ENCODE measurements at places on chromosomes 12 and 14.
A peak's percentile ranks its signal among the peaks of the same experiment; 100 is the strongest.

DNA sequence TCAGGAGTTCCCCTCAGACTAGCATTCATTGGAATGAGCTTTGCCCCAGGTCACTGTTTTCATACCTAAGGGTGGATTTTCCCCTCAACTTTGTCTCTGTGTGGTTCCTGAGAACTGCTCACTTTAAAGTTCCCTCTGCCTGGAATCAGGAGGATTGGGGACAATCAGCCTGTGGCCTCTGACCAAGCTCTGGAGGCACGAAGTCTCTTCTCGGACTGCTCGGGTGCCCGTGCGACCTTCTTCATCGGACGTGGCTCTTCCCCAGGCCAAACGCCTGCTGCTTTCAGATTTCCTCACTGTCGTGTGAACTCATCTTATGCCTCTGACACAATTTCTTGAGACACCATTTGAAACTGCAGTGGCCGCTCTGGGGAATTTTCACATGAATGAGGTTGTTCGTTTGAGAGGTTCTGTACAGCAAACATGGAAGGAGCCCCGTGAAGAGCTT lies 153.7 kb upstream of the PZP start:
- no peak for DNase-seq

DNA sequence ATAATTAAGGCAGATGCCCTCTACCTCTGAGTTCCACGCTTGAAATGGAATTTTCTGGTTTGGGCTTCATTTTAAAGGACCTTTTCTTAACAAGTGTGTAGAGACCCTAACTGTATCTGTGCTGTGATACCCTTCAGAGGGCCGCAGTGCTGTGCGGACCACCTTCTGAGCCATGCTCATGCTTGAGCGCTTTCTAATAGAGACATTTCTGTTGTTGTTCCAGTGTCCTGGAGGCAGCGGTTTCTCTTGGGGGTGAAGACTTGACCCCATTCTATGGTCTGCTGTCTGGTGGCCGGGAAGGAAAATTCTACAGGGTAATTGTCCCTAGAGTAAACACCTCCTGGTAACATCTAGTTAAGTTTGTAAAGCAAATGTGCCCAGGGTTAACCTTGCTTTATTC lies 46.7 kb upstream of the BCL7A start:
- no peak for DNase-seq

DNA sequence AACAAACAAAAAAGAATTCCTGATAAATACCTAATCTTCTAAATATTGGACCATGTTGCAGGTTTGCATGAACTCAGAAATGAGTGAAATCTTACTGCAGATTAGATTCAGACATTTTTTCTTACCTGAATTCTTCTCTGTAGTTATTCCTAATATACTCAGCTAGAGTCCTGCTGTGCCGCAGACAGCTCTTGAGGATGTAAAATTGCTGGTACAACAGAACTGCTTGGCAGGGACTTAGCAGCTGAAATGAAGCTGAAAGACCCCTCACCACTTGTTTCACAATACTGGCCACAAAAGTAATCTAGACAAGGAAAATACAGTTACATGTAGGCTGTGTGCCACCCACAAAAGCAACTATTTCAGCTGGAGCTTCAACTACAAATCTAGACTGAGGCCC lies 48.3 kb upstream of the KICS2 start:
- DNase-seq = no peak

GRCh38 chr12:122031342-122032216 lies 9.9 kb downstream of the BCL7A start:
- peak; percentile 48 for DNase-seq

DNA sequence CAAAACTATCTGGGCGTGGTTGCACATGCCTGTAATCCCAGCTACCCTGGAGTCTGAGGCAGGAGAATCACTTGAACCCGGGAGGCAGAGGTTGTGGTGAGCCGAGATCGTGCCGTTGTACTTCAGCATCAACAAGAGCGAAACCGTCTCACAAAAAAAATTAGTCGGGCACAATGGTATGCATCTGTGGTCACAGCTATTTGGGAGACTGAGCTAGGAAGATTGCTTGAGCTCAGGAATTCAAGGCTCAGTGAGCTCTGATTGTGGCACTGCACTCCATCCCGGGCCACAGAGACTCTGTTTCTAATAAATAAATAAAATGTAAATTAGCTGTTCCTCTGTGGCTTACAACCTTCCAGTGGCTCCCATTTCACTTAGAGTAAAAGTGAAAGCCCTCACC lies 28.0 kb downstream of the RCOR1 start:
- DNase-seq = no peak

- no peak for DNase-seq
These were observed 224.3 kb upstream of the ATP2B1 start for GRCh38 chr12:89932954-89933353.

DNA sequence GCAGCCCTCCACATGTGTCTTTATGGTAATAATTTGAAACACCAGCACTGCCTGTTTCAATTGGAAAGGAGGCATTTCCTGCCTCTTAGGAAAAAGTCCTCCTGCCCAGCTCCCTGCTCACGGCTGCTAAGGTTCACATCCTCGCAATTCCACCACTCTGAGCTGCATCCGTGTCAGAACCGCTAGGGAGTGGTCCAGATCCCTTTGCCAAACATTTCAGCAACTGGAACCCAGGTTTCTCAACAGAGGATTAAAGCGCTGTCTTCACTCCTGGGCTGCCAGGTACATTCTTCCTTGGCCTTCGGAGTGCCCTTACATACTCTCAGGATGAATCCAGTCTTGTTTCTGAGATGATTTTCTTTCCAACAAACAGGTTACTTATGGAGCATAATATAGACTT lies 23.3 kb downstream of the C14orf132 start:
- DNase-seq = no peak

GRCh38 chr14:46651526-46652144 lies at the start of gene RPL10L:
TSS of gene RPL10L (minus strand) at chr14:46651781. CDS start at chr14:46651736, 45 bp downstream.
- DNase-seq = no peak

GRCh38 chr14:23324455-23324846 lies 3.2 kb downstream of the PABPN1 start:
- DNase-seq = no peak

DNA sequence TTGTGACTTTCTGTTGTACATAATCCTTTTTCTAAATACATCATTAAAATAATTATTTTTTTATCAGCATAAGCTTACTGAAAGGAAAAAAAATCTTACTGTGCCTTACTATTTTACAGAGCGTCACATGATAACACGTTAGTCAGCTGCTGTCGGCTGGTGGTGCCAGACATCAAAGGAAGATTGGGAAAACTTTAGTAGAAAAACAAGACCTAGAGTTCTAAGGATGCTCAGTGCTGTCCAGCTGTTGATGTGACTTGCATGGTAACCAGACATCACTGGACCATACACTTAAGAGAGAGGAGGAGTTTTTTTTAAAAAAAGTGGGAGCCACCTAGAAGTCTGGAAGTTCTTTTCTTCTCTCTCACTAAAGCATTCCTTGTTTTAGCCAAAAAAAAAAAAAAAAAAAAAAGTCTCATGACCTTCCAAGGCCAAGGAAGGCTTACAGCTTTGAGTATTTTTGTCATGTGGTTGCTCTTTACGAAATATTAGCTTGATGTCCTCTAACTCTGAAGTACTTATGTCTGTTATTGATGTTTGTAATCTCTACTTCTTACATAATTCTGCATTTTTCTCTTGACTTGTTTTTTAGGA lies 4.5 kb downstream of the RASSF8 start:
- DNase-seq = no peak

DNA sequence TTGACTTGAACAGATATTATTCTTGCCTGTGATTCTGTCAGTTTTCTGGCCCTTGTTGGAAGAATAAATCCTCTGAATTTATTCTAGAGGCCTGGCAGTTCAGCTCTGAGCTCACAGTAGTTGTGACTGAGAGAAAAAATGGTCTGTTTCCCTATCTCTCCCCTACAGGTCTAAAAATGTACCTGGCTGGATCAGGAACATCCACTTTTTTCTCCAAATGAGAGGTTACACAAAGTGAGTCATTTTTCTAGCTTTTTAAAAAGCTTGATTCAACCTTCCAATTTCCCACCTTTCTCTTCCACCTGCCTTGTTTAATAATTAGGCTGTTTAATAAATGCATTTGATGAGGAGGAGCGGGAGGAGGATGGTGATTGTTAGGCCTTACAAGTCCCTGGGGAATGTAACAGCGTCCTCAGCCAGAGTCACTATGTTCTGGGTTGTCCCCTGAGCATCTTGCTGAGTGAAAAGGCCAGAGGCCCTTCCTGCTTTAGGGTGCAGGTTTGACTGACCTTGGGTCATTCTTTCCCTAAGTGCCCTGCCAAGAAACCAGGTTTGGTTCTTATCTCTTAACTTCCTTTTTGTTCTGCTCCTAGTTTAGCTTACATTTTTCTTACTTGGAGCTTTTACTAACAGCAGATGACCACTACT lies 91.7 kb upstream of the FUT8 start:
- no peak for DNase-seq

DNA sequence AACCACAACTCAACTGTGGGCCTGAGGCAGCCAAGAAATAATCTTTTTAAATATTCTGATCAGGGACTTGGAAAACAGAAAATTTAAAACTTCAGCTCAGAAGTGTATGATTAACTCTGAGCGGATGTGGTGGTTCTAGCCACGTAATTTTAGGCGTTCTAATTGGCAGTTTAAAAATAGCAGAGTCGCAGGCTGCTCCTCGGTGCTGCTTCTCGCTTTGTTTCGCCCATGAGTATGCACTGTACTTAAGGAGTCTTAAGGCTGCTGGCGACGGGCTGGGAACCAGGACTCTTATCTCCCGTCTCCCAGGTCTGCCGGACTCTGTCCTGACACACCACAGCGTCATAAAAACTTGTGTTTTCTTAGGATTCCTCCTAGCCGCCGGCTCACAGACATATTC lies 113.4 kb upstream of the PELI2 start:
- peak; percentile 7 for DNase-seq

DNA sequence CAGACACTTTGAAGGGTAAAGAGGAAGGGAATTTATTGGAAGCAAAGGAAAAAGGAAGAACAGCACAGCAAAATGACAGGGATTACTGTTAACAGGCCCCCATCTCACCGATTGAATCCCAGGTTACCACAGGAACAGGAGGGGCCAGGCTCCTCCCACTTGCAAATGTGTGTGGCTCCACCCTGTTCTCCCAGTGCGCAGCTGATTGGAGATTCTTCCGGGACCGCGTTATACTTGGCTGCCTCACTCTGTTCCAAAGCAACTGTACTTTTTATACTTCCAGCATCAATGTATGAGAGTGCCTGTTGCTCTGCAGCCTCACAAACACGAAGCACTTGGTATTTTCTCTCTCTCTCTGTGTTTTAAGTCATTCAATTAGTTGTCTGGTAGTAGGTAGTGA lies 273.6 kb upstream of the MDGA2 start:
- no peak for DNase-seq

- DNase-seq = no peak
These were observed 1.7 kb downstream of the TPCN1 start for GRCh38 chr12:113222730-113223531.

DNA sequence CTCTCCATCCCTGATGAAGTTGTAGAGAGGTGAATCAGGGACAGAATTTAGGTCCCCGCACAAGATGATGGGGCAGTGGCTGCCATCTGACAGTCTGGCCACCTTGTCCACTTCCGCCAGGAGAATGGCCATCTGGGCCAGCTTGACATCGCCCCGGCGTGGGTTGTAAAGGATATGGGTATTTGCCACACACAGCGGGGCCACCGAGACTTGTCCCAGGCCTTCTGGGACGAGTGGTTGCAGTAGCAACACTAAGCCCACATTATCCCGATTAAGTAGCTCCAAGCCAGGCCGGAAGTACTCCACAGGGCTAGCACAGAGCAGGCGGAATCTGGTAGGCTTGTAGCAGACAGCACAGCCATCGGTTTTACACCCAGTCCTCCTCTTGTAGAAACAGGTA lies 6.2 kb downstream of the ANGEL1 start:
- no peak for DNase-seq

DNA sequence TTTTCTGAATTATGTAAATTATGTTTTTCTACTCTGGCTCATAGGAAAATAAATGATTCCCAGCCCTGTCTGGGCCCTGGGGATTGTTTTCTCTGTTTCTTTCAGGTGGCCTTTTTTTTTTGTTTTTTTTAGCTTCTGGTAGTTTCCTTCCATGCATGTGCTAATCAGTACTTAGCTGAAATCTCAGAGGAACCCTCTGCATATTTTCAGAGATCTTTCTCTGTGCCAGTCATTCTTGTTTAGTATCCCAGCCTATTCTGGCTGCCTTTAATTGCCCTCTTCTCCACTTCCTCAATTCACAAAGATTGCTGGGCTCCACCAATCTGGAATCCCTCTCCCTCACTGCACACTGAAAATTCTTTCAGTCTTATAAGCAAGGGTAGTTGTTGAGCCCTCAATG lies 46.9 kb downstream of the CNOT2 start:
- no peak for DNase-seq

DNA sequence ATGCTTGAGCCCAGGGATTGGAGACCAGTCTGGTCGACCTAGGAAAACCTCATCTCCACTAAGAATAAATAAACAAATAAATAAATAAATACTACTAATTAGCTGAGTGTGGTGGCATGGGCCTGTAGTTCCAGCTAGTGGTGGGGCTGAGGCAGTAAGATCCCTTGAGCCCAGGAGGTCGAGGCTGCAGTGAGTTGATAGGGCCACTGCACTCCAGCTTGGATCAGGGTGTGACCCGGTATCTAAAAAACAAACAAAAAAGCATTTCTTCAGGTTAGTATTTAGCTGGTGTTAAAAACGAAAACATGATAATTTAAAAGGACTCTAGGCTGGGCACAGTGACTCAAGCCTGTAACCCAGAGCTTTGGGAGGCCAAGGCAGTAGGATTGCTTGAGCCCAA lies 1.2 kb upstream of the FGD4 start:
- no peak for DNase-seq

DNA sequence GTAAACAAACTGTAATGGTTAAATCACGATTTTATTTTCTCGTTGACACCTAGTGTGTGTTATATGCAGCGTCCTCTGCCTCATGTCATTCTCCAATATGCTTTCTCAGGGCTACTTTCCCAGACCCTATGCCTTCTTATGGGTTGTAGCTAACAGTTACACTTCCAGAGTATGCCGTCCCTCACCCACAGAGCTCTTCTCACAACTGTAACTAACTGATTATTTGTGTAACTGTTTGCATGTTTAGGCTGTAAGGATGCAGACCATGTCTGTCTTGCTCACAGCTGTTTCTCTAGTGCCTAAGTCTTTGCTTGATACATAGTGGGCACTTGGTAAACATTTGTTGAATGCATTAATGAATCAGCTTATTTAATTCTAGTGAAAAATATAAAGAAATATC lies 417.5 kb downstream of the ZFP36L1 start:
- no peak for DNase-seq

GRCh38 chr14:50101417-50101816 lies 15.0 kb downstream of the VCPKMT start:
- DNase-seq = no peak

GRCh38 chr12:4135919-4136605 lies 137.5 kb upstream of the CCND2 start:
- peak; percentile 34 for DNase-seq

GRCh38 chr14:89792489-89793366 lies 161.8 kb downstream of the EFCAB11 start:
- no peak for DNase-seq

All from germinal center (tissue), 1 donor.